SK-N-SH treated with all-trans-retinoic acid at 6 μM for 48 hours (cell line): ENCODE measurements at places on chromosomes 13 and 19.
A peak's percentile ranks its signal among the peaks of the same experiment; 100 is the strongest.

DNA sequence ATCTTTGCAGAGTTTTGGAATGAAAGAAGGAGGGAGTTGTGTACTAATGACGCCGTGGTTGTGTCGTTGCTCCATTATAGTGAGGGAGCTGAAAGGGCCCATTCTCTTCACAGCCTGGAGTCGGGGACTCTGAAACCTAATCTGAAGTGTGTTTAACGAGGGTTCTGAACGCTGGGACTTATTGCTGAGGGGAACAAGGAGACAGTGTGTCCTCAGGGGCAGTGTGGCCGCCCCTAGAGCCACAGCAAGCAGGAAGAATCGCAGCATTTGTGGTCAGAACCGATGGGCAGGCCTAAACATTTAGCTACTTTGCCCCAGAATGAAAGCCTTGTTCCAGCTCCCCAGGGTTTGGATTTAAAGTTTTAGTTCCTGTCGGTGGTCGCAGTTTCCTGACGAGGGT, 156.4 kb upstream of the RNF113B start:
- ATAC-seq = no peak

DNA sequence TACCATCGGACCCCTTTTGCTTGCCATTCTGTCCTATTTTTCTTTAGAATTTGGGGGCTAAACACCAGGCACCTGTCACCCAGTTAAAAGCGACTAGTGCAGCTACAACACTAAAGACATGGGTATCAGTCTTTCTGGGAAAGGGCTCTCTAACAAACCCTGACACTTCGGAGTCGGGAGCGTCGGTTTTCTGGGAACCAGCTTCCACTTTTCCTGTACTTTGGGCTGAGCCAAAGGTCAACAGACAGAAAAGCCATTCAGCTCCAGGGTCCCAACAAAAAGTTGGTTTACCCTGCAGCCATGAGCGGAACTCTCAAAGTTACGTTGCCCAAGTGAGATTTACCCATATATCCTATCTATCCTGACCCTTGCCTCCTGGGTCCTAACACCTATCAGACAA, 337.0 kb upstream of the SLITRK5 start:
- no peak for ATAC-seq

DNA sequence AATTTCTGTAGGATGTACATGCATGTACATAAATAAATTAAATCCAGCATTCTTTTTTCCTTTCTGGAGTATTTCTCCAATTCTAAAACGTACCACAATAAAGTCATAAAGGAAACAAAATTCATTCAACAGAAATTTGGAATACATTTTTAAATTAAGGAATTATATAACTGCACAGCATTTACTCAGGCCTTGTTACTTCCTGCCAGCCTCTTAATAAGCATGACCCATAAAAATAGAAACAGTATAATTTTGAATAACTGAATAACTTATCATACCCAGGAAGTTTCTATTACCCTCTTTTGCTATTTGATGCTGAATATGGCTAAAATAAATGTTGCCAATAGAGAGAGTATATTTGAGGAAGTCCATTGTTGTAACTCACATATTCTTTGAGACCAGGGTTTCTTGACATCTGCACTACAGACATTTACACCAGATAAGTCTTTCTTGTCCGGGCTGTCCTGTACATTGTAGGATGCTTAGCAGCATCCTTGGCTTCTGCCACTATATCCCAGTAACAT, 178.2 kb downstream of the KLF12 start:
- ATAC-seq = no peak

DNA sequence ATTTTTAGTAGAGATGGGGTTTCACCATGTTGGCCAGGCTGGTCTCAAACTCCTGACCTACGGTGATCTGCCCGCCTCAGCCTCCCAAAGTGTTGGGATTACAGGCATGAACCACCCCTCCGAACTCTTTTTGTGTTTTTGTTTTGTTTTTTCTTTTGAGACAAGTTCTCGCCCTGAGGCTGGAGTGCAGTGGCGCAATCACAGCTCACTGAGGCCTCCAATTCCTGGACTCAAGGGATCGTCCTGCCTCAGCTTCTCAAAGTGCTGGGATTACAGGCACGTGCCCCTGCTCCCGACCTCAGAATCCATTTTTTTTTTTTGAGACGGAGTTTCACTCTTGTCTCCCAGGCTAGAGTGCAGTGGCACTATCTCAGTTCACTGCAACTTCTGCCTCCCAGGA, 11.4 kb downstream of the SIX5 start:
- ATAC-seq = no peak

- peak; percentile 35; the same call in 2 of the 3 replicates for ATAC-seq
These were observed 28.6 kb downstream of the WDFY2 start for GRCh38 chr13:51612867-51613266.

DNA sequence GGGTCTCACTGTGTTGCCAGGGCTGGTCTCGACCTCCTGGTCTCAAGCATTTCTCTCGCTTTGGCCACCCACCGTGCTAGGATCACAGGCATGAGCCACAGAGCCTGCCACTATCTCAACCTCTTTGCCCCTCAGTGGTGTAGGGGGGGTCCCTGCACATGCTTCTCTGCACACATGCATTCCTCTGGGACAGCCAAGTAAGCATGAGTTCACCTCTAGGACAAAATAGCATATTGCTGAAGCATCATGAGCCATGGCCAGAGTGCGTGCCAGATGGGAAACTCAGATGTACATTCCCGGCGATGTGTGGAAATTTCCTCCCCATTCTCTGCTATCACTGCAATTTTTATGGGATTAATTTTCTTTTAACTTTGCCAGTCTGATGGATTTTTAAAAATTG, 23.1 kb downstream of the CHAF1A start:
- ATAC-seq = peak; percentile 44; the same call in 2 of the 3 replicates

- no peak for ATAC-seq
These were observed 253.7 kb upstream of the RXFP2 start for GRCh38 chr13:31485651-31486051.

DNA sequence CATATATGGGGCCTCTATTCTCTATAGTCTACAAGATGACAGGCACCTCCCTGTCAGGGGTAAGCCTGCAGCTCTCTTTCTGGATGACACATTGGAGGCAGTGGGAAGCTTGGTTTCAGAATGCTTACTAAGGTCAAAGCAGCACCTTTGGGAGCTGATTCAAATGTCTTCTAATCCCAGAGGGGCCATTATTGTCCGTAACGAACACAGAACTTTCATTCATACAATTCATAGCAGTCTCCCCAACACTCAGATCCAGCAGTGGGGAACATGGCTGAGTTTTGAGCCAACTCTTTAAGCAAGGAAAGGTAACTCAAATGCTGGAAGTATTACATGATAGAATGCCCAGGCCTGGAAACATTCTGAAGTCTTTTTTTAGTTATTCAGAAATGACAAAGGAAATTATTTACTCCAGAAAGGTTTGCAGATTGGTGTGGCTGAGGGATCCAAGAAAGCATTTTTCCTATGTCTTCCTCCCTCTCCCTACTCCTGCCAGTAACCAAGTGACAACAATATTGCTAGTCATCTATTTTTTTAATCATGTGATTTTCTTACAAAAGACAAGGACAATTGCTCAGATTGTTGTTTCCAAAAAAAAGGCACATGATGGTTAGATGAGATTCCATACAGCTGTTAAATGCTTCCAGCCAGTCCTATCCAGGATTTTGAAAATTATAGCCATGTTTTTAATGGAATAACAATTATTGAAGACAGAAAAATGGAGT, 118.7 kb downstream of the FOXO1 start:
- ATAC-seq = no peak

- no peak for ATAC-seq
These were observed 8.4 kb downstream of the REXO1 start for GRCh38 chr19:1839658-1840540.
